ENCODE measurements at places on chromosomes 3 and 15. TPM values are rescaled to one million over a fixed set of nuclear protein-coding genes. Genes with fewer than 3 reads are reported as not detected.

DNA sequence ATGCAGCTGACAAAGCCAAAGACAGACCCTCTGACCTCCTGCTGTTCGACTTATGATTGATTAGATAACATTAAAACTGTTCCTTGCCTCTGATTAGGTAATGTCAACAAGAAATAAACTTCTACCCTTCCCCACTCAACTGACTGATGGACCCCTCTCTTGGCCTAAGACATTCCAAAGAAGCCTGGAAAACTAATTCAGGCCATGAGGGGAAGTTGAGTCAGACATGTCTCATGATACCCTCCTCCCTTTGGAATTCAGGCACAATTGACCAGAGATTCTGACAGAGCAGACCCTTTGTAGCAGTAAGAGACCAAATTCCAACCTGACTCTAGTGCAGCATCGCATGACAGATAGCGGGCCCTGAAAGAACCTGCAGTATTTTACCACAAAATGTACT, 354.5 kb downstream of the OCA2 start:
- no peaks in the 10 kb centered on the region for H3K27me3 ChIP-seq
- no peak overlapping the region for H3K27ac ChIP-seq
- no peak overlapping the region for H3K4me3 ChIP-seq
- no peaks in the 10 kb centered on the region for H3K4me1 ChIP-seq
- H3K36me3 ChIP-seq, result no peaks in the 10 kb centered on the region
- DNase-seq, result no peak

- peaks cover 10% of the 10 kb centered on the region for H3K4me1 ChIP-seq
- H3K27me3 ChIP-seq, result no peaks in the 10 kb centered on the region
- no peaks in the 10 kb centered on the region for H3K36me3 ChIP-seq
- H3K27ac ChIP-seq, result no peak overlapping the region
- no peak for DNase-seq
- no peak overlapping the region for H3K4me3 ChIP-seq
Observed at GRCh38 chr15:63763476-63764123, 70.1 kb downstream of the HERC1 start.

Gene BSN
- 0.06 TPM for polyA plus RNA-seq

DNA sequence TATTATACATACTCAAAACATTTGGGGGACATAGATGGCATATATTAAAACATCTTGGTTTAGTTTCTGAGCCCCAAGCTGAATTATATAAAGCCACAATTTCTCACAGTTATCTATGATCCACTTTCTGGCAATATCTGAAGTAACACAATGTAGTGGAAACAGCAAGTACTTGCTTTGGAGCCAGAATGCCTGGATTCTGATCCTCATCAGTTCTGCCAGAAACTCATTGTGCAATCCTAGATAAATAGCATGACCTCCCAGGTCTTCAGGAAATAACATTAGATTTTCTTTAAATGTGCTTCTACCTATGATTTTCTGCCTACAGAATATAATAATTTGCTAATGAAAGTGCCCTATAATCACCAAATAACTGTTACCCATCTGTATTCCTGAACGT, 544.9 kb downstream of the NAALADL2 start:
- DNase-seq, result peak; percentile 21
- H3K27me3 ChIP-seq, result no peaks in the 10 kb centered on the region

- H3K36me3 ChIP-seq, result peaks cover 72% of the 10 kb centered on the region
- peak; percentile 64 for DNase-seq
- no peak overlapping the region for H3K4me3 ChIP-seq
- H3K27ac ChIP-seq, result no peak overlapping the region
Observed at GRCh38 chr3:15051531-15051930, 13.6 kb downstream of the MRPS25 start.

- no peak overlapping the region for H3K4me3 ChIP-seq
- H3K36me3 ChIP-seq, result no peaks in the 10 kb centered on the region
- H3K27me3 ChIP-seq, result no peaks in the 10 kb centered on the region
- peak overlapping the region; percentile 71 for H3K27ac ChIP-seq
Observed at GRCh38 chr3:149339931-149340309, 6.5 kb upstream of the TM4SF18 start.

Gene SPESP1
- 4.1 TPM for polyA plus RNA-seq

Gene SNX33
- 11.6 TPM for polyA plus RNA-seq

GRCh38 chr3:134094491-134094890, 64.8 kb upstream of the SLCO2A1 start:
- H3K4me1 ChIP-seq, result no peaks in the 10 kb centered on the region
- no peaks in the 10 kb centered on the region for H3K36me3 ChIP-seq
- no peaks in the 10 kb centered on the region for H3K27me3 ChIP-seq
- DNase-seq, result no peak
- H3K27ac ChIP-seq, result no peak overlapping the region
- H3K4me3 ChIP-seq, result no peak overlapping the region

DNA sequence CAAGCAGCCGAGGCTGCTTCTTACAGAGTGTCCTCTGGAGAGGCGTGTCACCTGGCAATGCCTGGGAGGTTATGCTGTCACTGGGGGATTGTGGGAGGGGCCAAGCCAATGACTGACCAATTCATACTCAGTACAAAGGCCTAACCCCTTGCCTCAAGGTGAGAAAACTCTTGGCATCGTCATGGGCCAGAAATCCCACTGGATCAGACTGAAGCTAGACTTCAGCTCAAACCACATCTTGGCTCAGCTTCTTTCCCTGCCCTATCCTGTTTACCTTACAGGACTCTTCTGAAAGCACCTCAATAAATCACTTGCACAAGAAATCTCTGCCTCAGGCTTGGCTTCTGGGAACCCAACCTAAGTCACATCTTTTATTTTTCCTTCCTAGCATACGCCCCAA, 9.5 kb downstream of the ANAPC13 start:
- H3K36me3 ChIP-seq, result peaks cover 51% of the 10 kb centered on the region
- H3K4me3 ChIP-seq, result no peak overlapping the region
- H3K4me1 ChIP-seq, result peaks cover 53% of the 10 kb centered on the region

Gene FGF7
- 35.8 TPM for polyA plus RNA-seq

Gene CPNE9
- polyA plus RNA-seq, result not detected

GRCh38 chr3:140186421-140186920, 251.5 kb downstream of the CLSTN2 start:
- H3K4me3 ChIP-seq, result no peak overlapping the region
- DNase-seq, result peak; percentile 76
- no peaks in the 10 kb centered on the region for H3K36me3 ChIP-seq
- no peaks in the 10 kb centered on the region for H3K27me3 ChIP-seq
- no peaks in the 10 kb centered on the region for H3K4me1 ChIP-seq

- no peaks in the 10 kb centered on the region for H3K36me3 ChIP-seq
- no peak overlapping the region for H3K27ac ChIP-seq
- no peaks in the 10 kb centered on the region for H3K27me3 ChIP-seq
- H3K4me3 ChIP-seq, result no peak overlapping the region
- H3K4me1 ChIP-seq, result no peaks in the 10 kb centered on the region
- no peak for DNase-seq
Observed at GRCh38 chr15:36856339-36856973, 243.9 kb downstream of the MEIS2 start.

DNA sequence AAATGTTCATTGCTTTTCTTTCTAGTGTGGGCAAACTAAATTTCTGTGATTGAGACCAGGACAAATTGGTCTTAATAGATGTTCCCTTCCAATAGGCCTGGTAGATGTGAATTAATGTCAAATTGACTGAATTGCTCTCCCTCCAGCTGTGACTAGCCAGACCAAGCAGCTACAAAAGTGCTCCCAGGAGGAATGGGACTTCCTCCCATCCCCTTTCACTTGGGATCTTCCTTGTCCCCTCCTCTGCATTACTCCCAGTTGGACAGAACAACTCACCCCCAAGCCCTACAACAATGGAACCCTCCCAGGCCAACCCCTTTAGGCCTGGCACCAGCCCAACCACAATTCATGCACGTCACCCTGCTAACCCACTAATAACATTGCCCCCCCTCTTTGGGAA, 19.6 kb upstream of the ZKSCAN7 start:
- H3K27ac ChIP-seq, result no peak overlapping the region
- DNase-seq, result no peak
- H3K36me3 ChIP-seq, result no peaks in the 10 kb centered on the region
- H3K4me1 ChIP-seq, result no peaks in the 10 kb centered on the region
- no peak overlapping the region for H3K4me3 ChIP-seq

GRCh38 chr15:90744759-90745402, 27.7 kb downstream of the BLM start:
- no peak overlapping the region for H3K4me3 ChIP-seq
- H3K27ac ChIP-seq, result no peak overlapping the region
- no peaks in the 10 kb centered on the region for H3K27me3 ChIP-seq
- H3K36me3 ChIP-seq, result no peaks in the 10 kb centered on the region
- no peak for DNase-seq
- H3K4me1 ChIP-seq, result no peaks in the 10 kb centered on the region

Gene QTRT2
- 5.2 TPM for polyA plus RNA-seq

- no peak overlapping the region for H3K4me3 ChIP-seq
- H3K36me3 ChIP-seq, result no peaks in the 10 kb centered on the region
- H3K27me3 ChIP-seq, result no peaks in the 10 kb centered on the region
- DNase-seq, result peak; percentile 23
Observed at GRCh38 chr15:99446565-99447496, 119.0 kb upstream of the MEF2A start.

DNA sequence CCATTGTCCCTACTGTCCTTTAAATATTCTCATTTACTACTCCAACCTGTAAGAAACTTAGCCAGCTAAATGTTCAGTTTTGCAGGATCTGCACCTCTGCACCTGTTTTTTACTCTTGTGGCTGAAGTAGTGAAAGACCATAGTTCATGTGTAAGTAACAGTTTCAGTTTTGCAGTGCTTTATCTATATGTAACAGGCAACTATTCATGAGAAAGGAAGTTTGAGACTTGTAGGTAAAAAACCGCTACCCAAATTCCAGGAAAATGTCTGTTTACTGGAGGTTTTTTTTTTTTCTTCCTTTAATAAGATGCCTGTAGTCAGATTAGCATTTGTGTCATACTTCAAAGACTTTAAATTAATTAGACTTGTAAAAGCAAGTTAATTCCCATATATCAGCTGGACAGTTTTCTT, 25.4 kb upstream of the MBNL1 start:
- H3K27ac ChIP-seq, result no peak overlapping the region
- H3K36me3 ChIP-seq, result no peaks in the 10 kb centered on the region
- H3K27me3 ChIP-seq, result no peaks in the 10 kb centered on the region
- DNase-seq, result no peak

DNA sequence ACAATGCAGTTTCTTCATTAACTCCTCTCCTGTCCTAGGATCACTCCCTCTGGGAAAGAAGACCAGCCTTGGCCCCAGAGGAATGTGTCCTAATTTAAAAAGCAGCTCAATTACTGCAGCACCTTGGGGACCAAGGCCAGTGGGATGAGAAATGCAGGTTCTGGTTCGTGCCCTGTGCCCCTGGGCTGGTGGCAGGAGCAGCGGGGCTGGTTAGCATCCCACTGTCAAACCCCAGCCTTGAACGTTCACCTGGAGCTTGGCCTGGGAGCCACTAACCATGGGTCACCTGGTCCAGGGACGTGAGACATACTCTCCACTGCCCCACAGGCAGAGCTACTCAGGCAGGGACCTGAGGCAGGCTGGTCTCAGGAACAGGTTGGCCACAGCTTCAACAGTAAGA, 8.4 kb upstream of the RTP3 start:
- peaks cover 26% of the 10 kb centered on the region for H3K4me1 ChIP-seq
- no peak for DNase-seq
- no peaks in the 10 kb centered on the region for H3K36me3 ChIP-seq
- no peaks in the 10 kb centered on the region for H3K27me3 ChIP-seq
- peak overlapping the region; percentile 55 for H3K27ac ChIP-seq
- no peak overlapping the region for H3K4me3 ChIP-seq

Gene PARP3
- 10.6 TPM for polyA plus RNA-seq

DNA sequence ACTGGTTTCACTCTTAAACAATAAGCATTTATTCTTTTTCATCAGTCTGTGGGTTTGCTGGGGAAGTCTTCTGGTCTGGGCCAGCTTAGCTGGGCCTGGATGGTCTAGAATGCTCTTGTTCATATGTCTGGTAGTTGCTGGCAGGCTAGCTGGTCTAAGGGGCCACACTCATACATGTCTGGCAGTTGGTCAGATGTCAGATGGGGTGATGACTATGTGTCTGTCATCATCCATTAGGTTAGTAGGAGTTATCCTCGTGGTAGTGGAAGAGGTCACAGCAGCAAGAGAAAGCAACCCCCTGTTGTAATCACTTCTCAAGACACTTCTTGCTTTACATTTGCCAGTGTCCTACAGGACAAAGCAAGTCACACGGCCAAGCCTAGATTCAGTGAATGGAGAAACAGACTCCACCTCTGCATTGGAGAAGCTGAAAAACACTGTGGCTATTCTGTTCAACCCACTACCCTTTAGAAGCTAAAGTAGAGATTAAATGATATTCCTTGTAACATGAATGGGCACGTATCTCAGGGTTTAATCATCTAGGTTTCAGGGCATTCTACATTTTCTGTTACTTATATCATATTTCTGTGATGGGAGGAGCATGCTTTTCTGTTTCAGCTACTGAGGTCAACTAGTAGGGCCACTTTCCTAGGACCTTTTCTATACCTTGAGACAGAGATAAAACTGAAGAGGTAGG, 5.5 kb upstream of the ARID3B start:
- H3K4me1 ChIP-seq, result peaks cover 14% of the 10 kb centered on the region
- no peak overlapping the region for H3K27ac ChIP-seq
- no peaks in the 10 kb centered on the region for H3K36me3 ChIP-seq
- no peaks in the 10 kb centered on the region for H3K27me3 ChIP-seq
- H3K4me3 ChIP-seq, result no peak overlapping the region

DNA sequence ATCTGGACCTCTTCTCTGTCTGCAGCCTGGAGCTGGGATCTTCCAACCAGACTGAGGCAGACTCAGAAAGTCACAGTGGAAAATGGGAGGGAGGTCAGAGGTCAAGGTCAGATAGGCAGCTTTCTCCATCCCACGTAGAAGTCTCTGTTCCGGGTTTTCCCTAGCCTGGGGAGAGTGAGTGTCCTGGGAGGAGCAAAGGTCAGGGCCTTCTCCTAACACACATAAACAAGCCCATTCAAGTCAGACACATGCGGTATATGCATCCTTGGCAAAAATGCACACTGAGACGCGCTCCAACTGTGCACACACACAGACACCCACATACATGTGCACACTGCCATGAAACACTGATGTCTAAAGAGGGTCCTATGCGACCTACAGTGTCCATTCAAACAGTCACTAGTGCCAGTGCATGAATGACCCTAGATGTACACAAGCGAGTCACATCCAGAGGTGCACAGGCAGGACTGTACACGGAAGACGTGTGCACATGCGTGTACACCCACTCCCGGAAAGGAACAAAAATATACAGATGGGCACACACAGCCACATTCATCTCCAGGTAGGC, 681 bp downstream of the TWF2 start:
- no peaks in the 10 kb centered on the region for H3K27me3 ChIP-seq
- no peak for DNase-seq
- peak overlapping the region; percentile 93 for H3K27ac ChIP-seq
- H3K4me3 ChIP-seq, result peak overlapping the region; percentile 81
- H3K36me3 ChIP-seq, result peaks cover 17% of the 10 kb centered on the region
- peaks cover 64% of the 10 kb centered on the region for H3K4me1 ChIP-seq

DNA sequence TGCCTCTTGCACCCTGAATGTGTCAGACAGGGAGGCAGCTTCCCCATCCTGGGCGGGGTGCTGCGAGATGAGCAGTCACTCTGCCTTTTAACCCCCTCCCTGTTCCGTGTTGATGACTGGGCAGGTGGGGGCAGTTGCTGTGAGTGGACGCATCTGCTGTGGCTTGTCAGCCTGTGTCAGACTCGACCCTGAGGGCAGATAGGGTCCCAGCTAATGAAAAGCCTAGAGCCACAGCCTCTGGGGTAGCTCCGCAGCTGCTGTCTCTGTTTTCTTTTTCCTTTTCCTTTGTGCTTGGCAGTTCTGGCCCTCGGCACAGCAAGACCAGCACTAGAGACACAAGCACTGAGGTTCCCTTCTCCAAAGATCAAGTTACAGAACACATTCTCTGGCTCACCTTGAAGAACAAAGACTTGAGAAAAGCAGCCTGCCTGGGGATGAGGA, 43.0 kb upstream of the GLCE start:
- H3K36me3 ChIP-seq, result no peaks in the 10 kb centered on the region
- H3K27me3 ChIP-seq, result peaks cover 5% of the 10 kb centered on the region
- no peaks in the 10 kb centered on the region for H3K4me1 ChIP-seq
- no peak for DNase-seq
- no peak overlapping the region for H3K27ac ChIP-seq

Data from stomach (tissue), 19 donors.